IMR-90 (cell line): ENCODE measurements at places on chromosomes 6 and 20. TPM values are rescaled to one million over a fixed set of nuclear protein-coding genes. Genes with fewer than 3 reads are reported as not detected.

Gene DAAM2
- 12.9 and 13.1 TPM in 2 replicates for total RNA-seq

Gene RAB5IF
- 74.0 and 90.3 TPM in 2 replicates for total RNA-seq

- no peak for DNase-seq
- no peak overlapping the region for H3K27ac ChIP-seq
- H3K4me1 ChIP-seq, result peaks cover 6% of the 10 kb centered on the region; the same call in 1 of the 2 replicates
- no peaks in the 10 kb centered on the region for H3K36me3 ChIP-seq
- no peaks in the 10 kb centered on the region for H3K27me3 ChIP-seq
Measured at GRCh38 chr6:113317891-113318574, 539.1 kb upstream of the MARCKS start.

- no peak overlapping the region for H3K4me3 ChIP-seq
- no peaks in the 10 kb centered on the region for H3K36me3 ChIP-seq
- H3K4me1 ChIP-seq, result no peaks in the 10 kb centered on the region
- DNase-seq, result no peak
- H3K27ac ChIP-seq, result no peak overlapping the region
Measured at GRCh38 chr6:129368970-129369369, 341.0 kb downstream of the ARHGAP18 start.

GRCh38 chr6:135686784-135687301 lies 164.7 kb upstream of the PDE7B start:
- no peak overlapping the region for H3K27ac ChIP-seq
- DNase-seq, result peak; percentile 60
- peaks cover 5% of the 10 kb centered on the region; the same call in 1 of the 2 replicates for H3K4me1 ChIP-seq
- no peak overlapping the region for H3K4me3 ChIP-seq

DNA sequence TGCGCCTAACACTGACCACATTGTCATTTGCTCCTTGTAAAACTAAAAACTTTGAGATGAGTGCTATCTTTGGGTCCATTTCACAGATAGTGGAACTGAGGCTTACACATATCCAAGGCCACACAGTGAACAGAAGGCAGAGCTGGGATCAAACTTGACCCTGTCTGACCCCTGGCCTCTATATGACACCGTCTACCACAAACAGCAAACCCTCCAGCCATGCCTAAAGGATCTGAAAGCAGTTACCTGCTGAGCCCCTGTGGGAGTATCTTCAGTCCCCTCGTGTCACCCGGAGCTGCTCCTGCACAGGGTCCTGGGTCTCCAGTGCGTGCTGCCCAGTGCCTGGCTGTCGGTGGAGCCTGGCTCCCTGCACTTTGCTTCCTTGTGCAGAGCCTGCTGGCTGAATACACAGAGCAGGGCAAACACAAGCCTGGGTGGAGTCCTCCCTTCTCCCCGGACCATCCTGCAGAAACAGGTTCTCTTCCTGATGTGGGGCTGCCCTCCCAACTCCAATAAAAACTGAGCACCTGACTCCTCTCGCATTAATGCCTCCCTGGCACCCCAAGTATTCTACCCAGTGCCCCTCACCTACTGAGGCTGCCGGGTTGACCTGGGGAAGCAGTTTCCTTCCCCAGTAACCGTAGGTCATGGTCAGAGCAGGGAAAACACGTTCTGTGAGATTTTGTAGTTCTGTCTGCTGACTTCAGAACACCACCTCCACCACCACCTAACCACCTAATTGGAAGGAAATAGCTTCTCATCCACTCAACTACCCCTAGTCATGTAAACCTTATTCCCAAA lies at the start of gene BCAS1:
Gene BCAS1, minus strand, starts transcription at position 408 of the 801 bp plus-strand sequence. CDS start 11,876 bp downstream, outside the sequence.
- H3K4me1 ChIP-seq, result no peaks in the 10 kb centered on the region
- H3K27me3 ChIP-seq, result peaks cover 2% of the 10 kb centered on the region
- no peak within 1 kb of the TSS for H3K27ac ChIP-seq
